ENCODE measurements at places on chromosomes 2 and 18.
A peak's percentile ranks its signal among the peaks of the same experiment; 100 is the strongest.

DNA sequence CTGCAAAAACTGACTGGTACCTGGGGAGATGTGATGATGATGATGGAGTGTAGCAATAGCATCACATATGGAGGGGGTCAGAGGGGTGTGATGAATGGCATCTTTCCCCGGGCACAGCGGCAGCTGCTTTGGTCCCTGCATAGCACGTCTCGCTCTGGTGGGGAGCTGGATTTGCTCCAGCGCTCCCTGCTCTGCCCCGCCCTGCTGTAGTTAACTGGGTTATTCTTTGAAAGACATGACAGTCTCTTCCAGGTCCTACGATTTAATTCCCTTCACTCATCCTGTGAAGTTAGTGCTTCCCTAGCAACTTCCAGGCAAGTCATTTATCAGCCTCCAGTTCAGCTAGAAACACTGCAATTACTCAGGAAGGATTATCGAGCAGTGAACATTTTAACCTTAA lies 463.1 kb downstream of the TSN start:
- no peak for DNase-seq

- no peak for DNase-seq
These were observed 6.7 kb upstream of the SCN1A start for GRCh38 chr2:166134252-166135151.

DNA sequence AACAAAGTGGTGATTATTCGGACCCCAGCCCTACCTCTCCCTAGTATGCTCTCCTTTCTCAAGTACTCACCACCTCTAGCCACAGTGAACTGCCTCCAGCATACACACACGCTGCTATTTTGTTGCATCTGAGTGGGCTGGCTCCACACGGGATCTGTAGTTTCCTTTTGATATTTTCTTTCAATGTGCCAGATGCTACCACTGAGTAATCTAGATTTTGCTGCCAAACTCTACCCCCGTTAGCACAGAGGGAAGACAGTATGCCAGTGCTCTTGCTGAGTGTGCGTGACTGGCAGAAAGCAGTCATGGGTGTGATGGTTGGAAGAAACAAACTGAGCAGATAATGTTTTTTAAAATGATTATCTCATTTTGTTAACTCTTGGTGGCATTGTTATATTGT lies 11.6 kb downstream of the CFLAR start:
- peak; percentile 40 for DNase-seq

- DNase-seq: no peak
These were observed 1194.7 kb upstream of the CRIM1 start for GRCh38 chr2:35160871-35161270.

DNA sequence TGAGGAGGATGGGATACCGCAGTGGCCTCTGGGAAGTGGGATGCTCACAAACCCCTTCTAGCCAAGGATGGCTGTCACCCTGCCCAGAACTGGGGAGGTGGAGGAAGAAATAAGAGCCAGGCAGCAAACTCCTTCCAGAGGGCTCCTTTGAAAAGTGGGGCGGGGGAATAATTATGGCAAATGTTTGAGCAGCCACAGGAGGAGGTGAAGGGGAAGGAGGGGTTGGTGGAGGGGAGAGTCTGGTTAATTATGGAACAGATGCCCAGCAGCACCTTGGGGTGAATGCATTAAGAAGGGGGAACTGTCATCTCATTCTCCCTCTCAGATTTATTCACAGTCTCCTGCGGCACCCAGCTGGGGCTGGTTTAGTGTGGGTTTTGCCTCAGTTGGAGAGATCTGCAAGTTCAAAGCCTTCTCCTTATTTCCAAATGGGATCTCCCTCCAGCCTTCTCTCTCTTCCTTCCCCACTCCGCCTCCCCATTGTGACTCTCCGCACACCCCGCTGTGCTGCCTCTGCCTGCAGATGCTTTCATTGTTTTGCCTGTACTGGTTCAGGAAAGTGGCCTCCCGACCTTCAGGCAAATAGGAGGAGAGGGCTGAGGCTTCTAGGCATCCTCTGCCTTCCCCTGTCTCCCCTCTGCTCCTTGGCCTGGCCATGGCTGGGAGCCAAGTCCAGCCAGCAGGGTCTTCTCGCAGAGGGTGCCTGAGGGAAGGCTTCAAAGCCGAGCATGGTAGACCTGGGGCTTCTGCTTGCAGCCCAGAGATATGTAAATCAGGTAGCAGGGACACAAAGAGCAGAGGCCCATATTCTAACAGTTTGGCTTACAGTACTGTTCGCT lies 457.2 kb upstream of the MEX3C start:
- DNase-seq: no peak

Data from DND-41 (cell line).